ENCODE measurements at places on chromosomes 2 and 18.

GRCh38 chr2:172052000-172052983 is 33.0 kb upstream of the DLX1 start:
- DNase-seq, result no peak

- DNase-seq, result no peak
Observed at GRCh38 chr2:59586176-59586575, 967.3 kb downstream of the BCL11A start.

- no peak for DNase-seq
Observed at GRCh38 chr18:9563331-9563730, 51.0 kb downstream of the PPP4R1 start.

DNA sequence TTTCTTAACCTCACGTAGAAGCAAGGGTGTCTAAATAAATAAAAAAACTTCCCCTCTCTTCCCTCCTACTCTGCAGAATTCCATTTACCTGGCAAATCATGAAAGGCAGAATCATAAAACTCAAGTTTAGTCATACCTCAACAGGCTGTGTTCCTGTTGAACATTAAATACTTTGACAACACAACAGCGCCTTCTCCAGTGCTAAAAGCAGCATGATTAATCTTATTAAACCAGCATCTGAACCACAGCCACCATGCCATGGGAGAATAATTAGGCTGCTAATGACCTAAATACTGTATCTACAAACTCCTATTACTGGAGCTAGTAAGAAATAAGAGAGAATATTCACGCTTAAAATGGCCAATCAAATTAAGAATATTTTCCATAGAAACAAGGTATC is 68.1 kb downstream of the CDH2 start:
- DNase-seq, result no peak

DNA sequence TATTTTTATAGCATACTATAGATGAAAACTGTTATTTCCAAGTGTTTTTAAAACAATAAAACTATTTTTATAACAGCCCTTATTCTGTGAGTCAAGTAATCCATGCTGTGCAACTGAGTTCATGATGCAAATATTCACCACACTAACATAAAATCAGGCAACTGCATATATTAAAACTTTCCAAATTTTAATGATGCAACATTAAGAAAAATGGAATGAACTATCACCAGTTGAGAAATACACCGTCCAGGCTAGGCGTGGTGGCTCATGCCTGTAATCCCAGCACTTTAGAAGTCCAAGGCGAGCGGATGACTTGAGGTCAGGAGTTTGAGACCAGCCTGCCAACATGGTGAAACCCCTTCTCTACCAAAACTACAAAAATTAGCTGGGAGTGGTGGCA is 114.5 kb downstream of the CDH2 start:
- no peak for DNase-seq

GRCh38 chr2:111687911-111688310 is 196.1 kb downstream of the ANAPC1 start:
- no peak for DNase-seq

DNA sequence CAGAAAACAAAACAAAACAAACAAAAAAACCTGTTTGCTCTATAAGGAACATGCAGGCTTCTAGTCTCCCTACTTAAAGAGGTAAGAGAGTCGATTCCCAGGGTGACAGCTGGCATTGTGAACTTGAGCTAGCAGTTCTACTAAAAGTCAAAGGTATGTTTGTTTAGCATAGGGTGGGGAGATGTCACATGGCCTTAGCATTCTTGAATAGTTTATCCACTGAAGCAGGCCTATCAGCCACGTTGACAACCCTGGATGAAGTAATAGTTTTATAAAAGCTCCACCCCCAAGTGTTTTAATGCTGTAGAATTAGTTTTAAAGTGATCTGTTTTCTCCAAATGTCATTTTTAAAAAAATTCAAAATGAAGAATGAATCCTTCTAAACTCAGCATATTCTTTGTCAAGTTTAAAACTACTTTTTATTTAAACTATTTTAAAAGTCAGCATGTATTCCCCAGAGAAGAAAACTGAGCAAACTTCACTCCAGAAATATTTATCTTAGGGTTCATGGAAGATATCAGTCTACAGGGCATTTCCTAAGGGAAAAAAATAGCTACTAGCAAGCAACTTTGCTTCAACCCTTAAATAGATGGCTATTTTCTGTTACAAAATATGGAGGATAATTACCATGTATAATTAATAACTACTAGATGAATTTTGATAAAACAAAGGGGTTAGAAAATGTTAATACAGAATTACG is 1.7 kb downstream of the MYOM1 start:
- no peak for DNase-seq

DNA sequence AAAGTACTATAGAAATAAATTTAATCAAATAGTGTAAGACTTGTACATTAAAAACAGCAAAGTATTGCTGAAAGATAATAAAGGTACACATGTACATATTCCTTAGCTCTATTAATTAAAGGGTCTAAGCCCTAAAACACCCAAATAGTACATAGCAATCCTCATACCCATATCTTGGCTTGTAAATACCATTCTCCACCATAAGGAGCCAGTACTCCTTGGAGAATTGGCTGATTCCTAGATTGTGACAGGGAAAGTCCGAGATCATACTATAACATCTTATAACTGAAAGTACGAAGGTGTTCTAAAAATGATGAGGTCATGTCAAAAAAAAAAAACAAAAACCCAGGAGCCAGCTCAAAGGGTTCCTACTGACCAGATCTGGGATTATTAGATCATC is 614.6 kb downstream of the SUCLG1 start:
- DNase-seq, result no peak

DNA sequence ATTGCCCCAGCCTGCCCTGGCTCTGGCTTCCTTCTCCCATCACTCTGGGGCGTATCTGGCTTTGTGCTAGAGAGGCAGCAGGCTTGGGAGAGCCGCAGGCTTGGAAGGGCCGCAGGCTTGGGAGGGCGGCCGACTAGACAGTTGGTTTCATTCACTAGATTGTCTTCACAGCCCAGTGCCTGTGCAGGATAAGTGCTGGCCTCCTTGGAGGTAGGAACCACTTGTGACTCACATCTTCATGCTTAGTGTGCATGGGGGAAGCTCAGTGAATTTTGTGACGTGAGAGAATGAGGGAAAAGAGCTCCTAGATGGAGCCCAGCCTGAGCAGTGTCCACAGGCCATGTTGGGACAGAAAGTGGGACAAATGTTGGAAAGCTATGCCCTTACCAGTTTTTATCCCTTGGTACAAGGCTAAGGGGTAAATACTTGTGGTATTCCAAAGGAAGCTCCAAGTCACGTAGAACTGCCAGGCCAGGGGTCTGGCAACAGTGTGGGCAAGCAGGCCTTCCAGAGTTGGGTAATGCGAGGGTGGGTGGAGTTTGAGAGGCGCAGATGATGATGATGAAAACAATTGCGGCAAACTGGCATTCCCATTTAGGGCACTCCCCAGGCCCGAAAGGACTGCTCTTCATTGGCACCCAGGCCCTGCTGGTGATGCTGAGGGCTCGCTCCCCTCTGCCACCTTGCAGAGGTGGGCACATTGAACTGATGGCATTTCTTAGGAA is 100.1 kb downstream of the DDX1 start:
- DNase-seq, result no peak

DNA sequence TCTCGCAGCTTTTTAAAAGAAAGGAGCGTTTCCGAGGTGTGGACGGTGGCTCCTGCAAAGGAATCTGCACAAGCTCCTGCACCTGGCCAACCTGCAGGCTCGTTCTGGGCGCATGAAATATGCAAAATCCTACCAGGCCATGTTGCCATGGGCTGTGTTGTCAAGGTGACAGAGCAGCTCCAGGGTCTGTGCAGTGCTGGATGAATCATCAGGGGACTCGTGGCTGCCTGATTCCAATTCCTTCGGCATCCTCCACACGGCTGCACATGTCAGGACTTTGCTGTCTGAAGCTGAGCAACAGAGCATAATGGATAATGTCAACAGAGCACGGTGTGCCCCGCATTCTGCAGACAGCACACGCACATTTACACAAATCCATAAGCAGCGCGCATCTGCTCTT is 120.5 kb downstream of the EIPR1 start:
- DNase-seq, result no peak

DNA sequence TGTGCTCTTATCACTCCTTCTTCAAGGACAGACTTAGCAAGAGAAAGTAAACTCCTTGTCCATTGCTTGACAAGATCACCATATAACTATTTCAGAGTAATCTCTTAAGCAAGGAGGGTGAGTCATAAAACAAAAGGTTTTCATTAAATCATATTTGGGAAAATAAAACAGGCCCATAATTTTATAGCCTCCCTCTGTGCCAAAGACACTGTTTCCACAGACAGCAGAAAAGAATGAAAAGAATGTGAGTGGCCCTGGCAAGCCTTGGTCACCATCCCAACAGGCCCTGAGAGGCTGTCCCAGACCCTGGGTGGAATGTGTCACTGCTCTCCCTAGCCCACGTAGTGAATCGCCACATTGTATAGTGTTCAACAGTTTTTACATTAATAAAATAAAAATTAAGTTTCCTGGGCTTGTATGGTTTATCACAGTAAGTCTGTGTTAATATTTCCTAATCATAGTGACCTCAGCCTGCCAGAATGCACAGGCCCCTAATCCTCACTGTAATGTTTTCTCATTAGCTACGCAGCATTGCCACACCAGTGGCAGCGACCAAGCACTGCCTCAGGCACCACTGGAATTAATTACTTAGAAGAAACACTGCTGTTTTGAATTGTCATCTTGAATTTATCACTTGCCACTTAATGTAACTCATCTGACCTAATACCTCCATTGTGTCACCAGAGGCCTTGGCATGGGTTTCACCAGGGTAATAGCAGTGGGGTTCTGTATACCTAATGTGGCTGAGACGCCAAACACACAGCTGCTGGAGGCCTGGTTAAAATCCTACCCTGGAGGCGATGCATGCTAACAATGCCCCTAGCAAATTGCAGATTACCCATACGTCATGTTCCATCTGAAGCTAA is 401.9 kb downstream of the LNPK start:
- no peak for DNase-seq

GRCh38 chr2:136242687-136243277 is 124.8 kb upstream of the CXCR4 start:
- peak; percentile 34 for DNase-seq

GRCh38 chr18:77086034-77086433 is 46.5 kb downstream of the MBP start:
- no peak for DNase-seq

GRCh38 chr18:65936678-65937077 is 185.9 kb downstream of the CDH7 start:
- no peak for DNase-seq

DNA sequence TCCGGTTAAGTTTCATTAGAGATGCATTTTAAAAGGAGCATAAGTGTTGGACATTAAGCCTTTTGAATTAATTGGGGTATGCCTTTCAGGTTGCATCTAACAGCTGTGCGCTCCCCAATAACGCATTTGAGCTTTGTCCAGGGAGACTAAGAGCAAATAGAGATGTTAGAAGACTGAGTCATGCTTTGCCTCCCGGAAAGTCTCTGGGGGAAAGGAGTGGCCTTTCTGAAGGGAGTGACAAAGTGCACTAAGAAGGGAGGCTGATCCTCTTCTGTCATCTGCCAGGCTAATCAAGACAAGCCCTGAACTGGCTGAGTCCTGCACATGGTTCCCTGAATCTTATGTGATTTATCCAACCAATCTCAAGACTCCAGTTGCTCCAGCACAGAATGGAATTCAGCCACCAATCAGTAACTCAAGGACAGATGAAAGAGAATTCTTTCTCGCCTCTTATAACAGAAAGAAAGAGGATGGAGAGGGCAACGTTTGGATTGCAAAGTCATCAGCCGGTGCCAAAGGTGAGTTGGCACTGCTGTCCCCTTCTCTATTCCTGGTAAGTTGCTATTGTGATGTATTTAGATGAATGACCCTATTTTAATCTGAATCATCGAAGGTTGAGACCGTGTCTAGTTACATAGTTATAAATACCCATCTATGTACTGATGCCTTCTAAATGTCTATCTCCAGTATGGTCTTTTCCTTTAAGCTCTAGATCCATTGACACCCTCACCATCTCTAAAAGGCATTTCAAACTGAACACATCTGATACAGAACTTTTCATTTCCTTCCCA is 12.1 kb downstream of the TTL start:
- no peak for DNase-seq

DNA sequence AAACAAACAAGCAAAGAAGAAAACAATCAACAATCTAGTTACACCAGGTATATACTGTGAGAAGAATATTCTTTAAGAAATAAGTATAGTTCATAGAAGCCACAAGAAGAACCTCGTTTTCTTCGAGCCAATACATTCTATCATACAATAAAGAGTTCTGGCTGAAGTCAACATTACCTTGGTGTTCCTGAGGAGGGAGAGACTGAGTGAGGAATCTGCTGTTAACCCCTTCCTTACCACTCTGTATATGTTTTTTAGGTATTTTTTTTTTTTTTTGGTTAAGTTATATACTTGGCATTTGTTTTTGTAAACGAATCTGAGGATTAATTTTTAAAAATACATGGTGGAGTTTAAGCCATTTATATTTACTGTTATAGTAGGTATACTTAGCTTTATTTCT is 412.5 kb downstream of the NUP35 start:
- no peak for DNase-seq

DNA sequence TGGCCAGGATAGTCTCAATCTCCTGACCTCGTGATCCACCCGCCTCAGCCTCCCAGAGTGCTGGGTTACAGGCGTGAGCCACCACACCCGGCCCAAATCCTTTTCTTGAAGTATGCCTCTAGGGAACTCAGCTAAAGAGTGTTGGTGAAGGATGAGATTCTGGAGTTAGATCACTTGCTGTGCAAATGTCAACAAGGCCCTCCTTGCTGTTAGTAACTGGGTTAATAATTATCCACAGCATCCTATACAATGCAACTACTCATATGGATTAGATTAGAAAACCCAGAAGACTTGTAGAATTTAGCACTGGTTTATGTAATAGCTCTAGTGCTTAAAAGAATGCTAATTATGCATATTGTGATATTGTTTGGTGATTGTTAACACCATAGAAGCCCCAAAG is 310.8 kb upstream of the TFPI start:
- no peak for DNase-seq

All from CD8-positive, alpha-beta memory T cell (primary cell).